GM18507 (cell line): ENCODE measurements at places on chromosomes 16 and 17.

DNA sequence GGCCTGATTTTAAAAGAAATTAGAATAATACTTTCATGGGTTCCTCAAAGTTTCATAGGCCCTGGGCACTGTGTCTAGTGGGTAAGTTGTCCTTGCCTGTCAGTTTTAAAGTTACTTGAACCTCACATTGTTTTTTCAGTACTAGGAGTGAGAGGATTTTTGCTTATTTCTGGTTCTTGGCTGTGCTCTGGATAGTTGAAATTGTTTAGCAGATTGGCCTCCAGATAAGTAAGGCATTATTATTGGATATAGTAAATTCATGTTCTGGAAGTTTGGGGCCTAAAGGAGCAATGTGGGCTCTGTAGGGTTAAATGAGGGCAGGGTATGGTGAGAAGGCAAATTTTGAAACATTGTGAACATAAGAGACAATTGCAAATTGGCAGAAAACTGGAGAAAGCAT lies 78.5 kb downstream of the WNT3 start:
- DNase-seq, result no peak

GRCh38 chr16:80079072-80079471 lies 461.7 kb upstream of the DYNLRB2 start:
- no peak for DNase-seq

- DNase-seq, result no peak
Measured at GRCh38 chr17:5139458-5139732, 23.6 kb downstream of the USP6 start.

DNA sequence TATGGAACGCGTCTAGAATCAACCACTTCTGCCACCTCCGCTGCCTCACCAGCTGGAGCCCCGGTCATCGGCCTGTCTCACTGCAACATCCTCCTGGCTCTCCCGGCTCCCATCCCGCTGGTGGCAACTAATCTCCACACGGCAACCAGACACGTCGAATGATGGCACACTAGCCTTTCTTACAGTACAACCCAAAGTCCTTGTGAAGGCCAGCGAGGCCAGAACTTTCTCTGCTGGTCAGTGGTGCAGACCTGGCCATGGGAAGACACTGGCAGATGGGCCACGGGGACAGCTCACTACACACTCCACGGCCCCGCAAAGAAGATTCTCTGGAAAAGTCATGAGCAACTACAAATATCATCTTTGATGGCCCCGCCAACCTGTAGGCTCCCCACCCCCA lies 117.6 kb downstream of the RMI2 start:
- no peak for DNase-seq

DNA sequence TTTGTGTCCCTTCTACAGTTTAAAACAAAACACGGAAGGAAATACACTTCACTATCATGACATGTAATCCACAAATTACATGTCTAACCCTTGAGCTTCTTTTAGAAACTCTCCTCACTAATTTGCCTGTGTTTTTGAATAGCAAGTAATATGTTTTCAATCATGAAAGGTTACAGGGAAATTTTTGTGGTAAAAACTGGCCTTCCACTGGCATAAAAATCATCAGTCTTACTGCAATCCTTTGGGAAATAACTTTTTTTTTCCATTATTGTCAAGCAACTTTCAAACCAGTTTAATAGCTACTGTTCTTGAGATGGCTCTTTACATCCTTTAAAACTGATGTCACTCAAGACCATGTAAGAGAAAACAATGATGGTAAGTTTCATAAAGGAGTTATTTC lies 27.0 kb downstream of the MYO1D start:
- no peak for DNase-seq

DNA sequence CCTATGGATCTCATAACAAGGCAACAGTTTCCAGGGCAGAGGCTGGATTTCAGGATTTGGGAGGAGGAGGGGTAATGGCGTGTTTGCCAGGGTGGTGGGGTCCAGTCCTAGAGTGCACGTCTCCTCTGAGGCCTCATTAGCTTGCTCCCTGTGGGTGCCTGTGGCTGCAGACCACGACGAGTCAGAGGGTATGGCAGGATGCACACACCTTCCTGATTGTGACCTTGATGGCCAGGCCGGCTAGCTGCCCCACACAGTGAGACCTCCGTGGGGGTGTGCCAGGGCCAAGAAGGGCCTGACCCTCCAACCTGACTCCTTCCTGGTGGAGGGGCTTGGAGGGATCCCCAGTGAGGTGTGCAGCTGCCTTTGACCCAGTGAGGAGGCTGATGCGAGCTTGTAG lies 4.0 kb upstream of the SMTNL2 start:
- DNase-seq, result no peak

DNA sequence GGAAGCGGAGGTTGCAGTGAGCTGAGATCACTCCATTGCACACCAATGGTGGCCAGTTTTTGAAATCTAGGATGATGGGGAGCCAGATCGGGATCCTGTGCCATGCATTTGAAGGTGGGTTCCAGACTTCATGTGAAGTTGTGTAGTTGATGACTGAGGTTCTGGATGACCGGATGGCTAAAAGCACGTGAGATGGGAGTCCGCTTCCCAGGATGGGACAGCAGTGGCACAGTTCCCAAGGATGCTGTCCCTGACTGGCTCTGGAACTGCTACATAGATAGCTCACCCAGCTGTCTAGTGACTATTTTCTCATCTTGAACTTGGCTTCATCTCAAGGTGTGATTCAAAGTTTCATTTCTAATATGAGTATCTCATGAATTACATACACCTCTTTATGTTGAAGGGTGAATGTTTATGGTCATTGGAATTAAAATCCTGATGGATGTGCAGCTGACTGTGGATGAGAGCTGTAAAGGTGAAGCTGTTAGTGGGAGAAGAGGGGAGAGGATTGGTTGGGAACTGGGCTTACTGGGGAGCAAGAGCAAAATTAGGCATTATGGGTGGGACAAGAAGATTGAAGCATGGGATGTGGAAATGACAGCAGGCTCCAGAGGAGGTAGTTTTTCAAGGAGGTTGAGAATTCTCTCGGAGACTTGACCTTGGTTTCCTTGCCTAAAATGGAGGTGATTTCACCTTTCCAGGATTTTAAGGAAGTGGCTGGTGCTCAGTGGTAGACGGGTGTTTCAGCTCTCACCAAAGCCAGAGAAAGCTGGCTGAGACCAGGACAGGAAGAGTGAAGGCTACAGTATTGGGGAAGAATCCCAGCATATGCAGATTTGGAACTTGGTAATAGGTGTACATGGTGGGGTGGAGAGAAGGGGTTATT lies 8.2 kb downstream of the TUFM start:
- DNase-seq, result no peak

DNA sequence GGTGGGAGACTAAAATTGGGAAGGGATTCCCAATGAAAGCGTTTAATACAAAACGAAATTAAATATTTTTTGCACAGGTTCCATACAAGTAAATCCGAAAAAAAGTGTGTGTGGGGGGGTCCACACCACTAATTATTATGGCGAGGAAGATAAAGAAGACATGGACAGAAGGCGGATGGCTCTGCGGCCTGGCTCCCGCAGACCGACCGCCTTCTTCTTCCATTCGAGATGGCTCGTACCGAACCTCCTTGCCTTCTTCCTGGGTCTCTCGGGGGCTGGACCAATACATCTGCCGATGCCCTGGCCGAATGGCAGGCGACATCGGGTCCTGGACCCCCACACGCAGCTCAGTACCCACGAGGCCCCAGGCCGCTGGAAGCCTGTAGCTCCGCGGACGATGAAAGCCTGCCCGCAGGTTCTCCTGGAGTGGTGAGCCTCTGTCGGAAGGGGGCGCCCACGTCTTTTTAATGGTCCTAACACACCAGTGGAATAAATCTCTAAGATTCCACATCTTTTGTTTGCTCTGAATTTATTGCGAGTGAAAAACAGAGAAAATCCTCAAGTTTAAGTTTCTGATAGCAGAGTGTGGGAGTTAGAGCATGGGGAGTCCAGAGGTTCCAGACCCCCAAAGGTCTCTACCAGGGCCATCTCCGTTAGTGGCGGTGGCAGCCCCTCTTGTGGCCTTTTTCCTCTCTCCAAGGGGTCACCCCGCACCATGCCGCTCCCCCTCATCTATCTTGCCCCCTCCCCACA lies 1.4 kb downstream of the PRAC2 start:
- DNase-seq, result peak; percentile 43

DNA sequence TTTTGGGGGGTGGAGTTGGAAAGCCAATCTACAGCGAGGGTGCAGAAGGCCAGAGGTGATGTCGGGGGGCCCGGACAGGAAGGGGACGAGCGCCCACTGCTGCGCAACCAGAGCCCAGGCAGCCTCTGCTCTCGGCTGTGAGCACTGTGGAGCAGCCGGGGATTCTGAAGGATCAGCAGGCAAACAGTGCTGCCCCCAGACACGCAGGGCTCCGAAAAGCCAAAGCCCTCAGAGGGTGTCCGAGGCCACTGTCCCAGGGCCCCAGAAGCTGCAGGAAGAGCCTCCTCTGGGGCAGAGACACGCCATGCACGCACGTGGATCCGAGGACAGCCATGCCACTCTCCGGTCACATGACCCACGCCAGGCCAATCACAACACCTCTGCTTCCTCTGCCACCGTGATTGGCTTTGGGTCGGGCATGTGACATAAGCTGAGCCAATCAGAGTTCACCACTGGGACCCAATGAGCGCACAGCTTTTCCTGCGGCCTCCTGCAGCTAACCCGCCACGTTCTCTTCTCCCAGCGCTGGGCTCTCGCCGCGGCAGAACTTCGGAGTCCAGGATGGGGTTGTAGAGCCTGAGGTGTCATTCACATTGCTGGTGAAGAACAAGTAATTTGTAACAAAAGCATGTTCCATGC lies 40.7 kb downstream of the ACTG1 start:
- no peak for DNase-seq

- no peak for DNase-seq
Measured at GRCh38 chr17:42541041-42541833, 5.2 kb downstream of the NAGLU start.

DNA sequence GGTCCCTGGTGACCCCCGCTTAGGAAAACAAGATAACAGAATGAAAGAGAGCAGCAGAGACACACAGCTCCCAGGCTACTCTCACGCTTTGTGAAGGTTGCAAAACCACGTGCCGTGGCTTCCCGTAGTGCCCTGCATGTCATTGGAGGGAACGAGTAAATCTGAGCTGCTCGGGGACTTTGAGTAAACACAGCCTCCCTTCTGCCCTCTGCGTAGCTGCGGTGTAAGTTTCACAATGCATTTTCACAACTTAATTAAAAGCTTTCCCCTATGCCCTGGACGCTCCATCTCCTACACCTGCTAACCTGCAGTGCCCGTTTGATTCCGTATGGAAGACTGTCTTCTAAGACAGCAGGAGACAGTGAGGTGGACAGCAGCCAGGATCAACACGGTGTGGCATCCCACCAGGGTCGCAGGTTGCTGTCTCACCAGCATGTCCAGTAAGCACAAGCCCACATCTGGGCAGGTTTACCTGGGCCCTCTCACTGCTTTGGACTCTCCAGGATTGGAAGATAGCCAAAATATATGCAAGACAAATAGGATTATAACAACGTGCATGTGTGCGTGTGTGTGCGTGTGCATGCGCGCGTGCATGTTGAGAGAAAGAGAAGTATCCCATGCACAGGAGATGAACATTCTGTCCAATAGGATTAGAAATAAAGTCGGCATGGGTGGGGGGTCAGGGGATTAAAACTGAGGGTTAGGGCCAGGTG lies 116.4 kb upstream of the RCVRN start:
- DNase-seq, result no peak

DNA sequence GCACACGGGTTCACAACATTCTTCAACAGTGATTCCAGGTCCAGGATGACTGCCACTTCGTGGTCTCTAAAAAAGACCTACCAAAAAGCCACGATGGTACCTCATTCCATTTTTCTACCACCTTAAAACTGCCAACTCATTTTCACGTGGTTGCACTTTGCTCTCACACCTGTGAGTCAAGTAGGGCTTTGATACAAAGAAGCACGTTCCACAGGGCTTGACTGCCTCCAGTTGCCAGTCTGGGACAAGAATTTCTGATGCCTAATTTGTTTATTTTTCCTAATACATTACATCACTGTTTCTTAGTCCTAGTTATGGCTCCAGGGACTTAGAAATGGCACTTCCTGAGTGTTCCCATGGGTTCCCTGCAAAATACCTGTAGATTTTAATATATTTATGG lies 911.6 kb upstream of the EEF2KMT start:
- DNase-seq, result no peak
